HS-27A (cell line): ENCODE measurements at places on chromosomes 3 and 15.

GRCh38 chr3:56911363-56911762, 109.6 kb upstream of the ARHGEF3 start:
- no peak for DNase-seq

GRCh38 chr15:66491846-66492245, 5.7 kb downstream of the SNAPC5 start:
- no peak for DNase-seq

GRCh38 chr3:20558161-20558560, 372.2 kb upstream of the SGO1 start:
- DNase-seq, result no peak

GRCh38 chr3:134212967-134213665, 37.5 kb downstream of the RYK start:
- peak; percentile 50 for DNase-seq

- DNase-seq, result no peak
Observed at GRCh38 chr3:69065318-69065964, 13.3 kb upstream of the TMF1 start.

DNA sequence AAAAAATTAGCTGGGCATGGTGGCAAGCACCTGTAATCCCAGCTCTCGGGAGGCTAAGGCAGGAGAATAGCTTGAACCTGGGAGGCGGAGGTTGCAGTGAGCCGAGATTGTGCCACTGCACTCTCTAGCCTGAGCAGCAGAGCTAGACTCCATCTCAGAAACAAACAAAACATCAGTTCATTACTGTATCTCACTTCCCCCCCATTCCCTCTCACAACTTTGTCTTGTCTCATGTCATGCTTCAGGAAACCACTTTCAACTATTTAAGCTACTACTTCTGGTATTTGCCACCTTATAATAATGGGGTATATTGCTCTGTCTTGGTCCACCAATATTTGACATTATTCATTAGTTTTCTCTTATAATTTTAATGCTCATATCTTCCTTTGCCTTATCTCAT, 26.2 kb downstream of the PIK3CA start:
- no peak for DNase-seq

- DNase-seq, result no peak
Observed at GRCh38 chr3:10015461-10015904, 10.8 kb upstream of the FANCD2 start.

- DNase-seq, result no peak
Observed at GRCh38 chr3:5699313-5699712, 511.8 kb downstream of the EDEM1 start.

- DNase-seq, result no peak
Observed at GRCh38 chr3:149871855-149872254, 58.8 kb downstream of the RNF13 start.

- no peak for DNase-seq
Observed at GRCh38 chr3:2771193-2771592, 339.0 kb downstream of the IL5RA start.

DNA sequence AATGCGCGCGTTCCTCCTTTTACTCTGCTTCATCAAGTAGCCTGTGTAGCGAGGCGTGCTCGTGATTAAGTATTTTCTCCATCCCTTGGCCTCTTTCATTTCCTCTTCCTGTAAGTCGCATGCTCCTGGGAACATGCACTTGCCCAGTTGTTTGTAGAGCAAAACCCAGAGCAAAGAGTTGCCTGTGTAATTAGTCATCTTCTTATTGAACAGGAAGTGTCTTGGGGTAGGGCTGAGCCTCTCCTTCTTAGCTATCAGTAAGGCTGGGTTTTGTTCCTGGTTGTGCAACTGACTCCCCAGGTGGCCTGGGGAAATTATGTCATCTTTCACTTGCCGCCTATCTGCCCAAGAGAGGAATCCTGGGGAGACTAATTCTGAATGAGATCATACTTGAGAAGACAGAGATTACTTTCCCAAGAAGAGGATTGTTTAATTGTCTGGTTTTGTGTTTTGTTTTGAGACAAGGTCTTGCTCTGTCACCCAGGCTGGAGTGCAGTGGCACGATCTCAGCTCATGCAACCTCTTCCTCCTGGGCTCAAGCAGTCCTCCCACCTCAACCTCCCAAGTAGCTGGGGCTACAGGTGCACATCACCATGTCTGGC, 14.9 kb downstream of the LIPH start:
- DNase-seq, result no peak

- DNase-seq, result no peak
Observed at GRCh38 chr3:43752905-43753304, 62.2 kb downstream of the ABHD5 start.

- no peak for DNase-seq
Observed at GRCh38 chr15:94411285-94411684, 179.9 kb downstream of the MCTP2 start.

GRCh38 chr3:89654031-89654430, 546.6 kb downstream of the EPHA3 start:
- no peak for DNase-seq

- no peak for DNase-seq
Observed at GRCh38 chr3:62636235-62636826, 238.9 kb downstream of the CADPS start.

DNA sequence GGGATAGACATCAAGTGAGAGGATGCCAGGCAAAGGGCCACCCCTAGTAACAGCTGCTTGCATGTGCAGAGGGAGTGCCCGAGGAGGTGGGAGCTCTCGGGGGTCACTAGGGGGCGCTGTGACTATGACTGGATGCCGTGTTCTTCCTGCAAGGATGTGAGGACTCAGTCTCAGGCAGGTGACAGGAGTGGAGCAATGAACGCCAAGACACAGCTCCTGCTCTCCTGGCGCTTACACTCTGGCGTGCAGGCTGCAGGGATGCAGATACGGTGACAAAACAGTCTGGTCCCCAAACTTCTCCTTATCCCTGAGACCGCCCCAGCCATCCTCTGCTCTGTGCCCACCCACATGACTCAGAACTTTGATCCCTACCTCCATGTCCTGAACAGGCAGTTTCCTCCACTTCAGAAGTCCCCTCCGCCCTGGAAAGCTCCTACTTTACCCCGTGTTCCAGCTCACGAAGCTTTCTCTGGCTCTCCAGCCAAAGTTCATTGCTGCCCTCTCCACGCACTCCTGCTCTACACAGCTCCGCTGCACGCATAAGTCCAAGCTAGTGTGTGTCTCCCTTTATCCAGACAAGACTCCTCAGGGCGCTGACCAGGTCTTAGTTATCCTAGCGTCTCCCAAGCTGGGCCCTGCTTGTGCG, 14.7 kb downstream of the RHOV start:
- DNase-seq, result no peak

- no peak for DNase-seq
Observed at GRCh38 chr3:125334675-125335560, 40.2 kb downstream of the ZNF148 start.

DNA sequence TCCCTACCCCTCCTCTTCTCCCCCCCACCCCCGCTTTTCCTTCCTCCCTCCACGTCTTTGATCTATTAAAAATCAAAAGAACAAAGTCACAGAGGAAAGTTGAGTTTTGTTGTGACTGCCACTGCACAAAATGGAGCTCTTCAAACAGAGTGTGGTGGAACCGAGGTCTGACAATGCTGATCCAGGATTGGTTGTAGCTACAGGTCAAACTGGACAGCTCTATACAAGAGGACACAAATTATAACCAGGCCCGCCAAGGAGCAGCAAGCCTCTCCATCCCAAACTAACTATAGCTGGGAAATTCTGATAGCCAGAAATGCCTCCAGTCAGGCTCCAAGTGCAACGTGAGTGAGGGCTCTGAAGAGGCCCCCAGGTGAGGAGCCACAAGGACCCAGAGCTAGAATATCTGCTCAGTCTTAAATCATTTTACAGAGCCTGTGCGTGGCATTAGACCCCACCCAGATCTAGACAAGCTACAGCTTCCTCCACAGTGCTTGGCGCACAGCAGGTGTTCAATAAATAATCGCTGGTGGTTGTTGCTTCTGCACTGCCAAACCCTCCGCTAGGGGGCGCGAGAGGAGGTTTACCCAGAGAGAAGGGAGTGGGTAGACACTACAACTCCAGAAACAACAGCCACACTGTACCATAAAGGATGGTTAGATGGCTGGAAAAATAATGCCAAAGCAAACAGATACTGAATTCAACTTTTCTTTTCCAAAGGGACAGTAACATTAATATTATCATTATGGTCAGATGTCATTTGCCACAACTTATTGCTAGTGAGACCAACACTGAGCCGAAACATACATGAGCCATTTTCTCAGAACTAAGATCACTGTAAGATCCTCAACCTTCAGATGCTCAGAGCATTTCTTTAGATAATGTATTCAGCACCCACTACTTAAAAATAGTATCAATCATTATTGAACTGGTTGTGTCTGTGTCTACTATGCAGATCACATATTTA, 44.6 kb downstream of the ZIC4 start:
- DNase-seq, result no peak

DNA sequence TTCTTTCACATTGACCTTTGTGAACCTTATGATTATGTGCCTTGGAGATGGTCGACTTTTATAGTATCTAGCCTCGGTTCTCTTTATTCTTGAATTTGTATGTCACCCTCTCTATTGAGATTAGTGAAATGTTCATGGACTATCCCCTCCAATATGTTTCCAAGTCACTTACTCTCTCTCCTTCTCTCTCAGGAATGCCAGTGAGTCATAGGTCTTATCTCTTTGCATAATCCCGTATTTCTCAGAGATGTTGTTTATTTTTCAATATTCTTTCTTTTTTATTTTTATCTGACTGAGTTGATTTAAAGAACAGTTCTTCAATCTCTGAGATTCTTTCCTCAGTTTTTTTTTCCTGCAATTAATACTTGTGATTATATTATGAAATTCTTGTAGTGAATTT, 411.6 kb upstream of the CADM2 start:
- no peak for DNase-seq

DNA sequence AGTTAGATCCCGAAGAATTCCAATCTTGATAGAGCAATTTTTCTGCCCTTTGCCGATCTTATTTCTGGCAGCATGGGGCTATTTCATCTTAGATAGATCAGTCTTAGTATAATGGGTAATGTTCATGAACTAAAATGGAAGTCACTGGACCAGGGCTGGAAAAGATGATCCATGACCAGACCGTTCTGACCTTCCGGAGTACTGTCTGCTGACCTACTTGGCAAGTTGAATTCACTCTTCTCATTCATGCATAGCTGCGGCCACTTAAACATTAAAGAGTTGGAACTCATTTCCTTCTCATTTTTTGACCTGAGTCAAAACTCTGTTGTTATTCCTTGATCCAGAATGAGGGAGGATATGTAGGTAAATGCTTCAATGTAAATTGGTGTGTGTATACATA, 32.5 kb downstream of the GMNC start:
- no peak for DNase-seq

DNA sequence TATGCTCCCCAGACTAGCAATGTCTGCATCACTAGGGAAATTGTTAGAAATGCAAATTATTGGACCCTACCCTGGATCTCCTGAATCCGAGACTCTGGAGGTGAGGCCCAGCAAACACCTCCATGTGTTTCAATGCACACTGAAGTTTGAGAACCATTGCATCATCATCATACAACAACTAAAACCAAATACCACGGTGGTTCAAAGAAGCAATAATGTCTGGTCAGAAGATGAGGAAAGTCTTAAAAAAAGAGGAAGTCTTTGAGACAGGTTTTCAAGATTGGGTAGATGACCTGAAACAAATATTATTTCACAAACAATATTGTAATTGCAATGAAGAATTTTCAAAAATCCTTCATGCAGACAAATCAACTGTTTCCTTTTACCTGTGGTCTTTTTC, 60.3 kb upstream of the TRA2B start:
- no peak for DNase-seq

DNA sequence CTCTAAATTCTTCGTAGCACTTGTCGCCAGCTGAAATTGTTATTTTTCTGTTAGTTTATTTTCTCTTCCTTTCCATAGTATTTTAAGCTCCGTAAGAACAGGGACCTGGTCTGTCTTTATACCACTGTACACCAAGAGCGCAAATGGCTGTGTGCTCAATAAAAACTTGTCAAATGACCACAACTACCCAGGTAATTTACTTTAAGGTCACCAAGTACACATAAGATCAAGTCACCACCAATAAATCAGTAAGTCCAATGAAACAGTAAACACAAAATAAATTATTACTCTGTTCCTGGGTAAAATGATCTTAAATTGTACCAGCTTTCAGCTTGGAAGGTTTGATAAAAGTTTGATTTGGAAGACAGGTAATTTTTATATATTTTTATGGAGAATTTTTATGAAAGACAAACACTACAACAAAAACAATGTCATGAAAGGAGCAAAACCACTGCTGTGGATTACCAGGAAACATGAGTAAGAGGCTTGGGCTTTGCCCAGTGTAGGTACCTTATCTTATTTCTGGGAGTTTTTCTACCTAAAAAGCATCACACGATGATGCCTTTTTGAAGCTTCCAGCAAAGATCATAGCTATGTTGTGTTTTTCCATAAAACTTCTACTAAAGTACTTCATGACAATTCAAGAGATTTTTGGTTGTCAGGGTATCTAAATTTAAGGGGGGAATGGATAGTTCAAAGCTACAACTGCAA, 406.8 kb downstream of the SHQ1 start:
- DNase-seq, result no peak

DNA sequence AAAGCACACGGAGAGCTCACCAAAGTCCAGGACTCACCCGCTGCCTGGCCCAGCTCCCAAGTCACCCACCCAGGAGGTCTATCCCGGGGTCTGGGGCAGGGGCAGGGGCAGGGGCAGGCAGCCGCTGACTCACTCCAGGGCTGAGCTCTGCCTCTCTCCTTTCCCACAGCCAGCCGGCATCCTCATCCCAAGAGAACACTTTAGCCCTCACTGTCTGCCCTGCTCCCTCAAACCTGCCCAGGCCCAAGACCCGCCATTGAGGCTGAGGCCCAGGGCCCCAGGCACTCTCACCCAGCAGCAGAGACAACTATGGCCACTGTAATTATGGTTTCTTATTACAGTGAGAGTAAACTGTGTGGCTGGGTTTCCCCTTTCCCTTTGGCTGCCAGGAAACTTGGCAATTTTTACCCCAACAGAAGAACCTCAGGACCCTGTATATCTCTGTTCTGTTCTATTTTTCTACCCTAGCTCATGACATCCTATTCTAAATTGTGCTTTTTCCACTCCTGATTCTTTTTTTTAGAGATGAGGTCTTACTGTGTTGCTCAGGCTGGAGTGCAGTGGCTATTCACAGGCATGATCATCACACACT, 53.0 kb downstream of the IQSEC1 start:
- DNase-seq, result no peak

GRCh38 chr3:186088335-186088734, 20.6 kb downstream of the ETV5 start:
- DNase-seq, result no peak

DNA sequence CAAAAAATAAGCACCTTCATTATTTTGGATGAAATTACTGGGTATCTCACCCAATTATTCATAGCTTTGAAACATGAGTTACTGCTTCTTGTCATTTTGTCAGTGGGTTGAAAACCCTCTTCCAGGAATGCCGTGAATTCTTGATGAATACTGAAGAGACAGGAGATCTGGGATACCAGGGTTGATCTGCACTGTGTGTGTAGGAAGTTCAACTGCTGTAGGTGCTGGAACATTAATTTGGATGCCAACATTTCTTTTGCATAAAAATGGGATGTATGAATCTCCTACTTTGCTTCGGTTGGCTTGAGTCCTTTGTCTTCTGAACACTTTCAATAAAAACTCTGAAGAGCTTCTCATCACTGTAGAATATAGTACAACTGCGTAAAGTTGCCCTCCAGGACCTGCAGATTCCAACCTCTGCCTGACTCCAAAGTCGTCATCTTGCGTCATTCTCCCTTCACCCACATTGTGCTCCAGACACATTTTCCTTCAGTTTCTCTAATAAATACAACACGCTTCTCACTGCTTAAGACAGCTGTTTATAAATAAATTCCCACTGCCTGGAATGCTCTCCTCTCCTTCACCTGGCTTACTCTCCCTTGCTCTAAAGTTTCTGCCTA, 312.7 kb upstream of the TGFBR2 start:
- no peak for DNase-seq

- no peak for DNase-seq
Observed at GRCh38 chr3:18425641-18426257, 610 bp upstream of the SATB1 start.
